ENCODE measurements at places on chromosomes 1 and 21. TPM values are rescaled to one million over a fixed set of nuclear protein-coding genes. Genes with fewer than 3 reads are reported as not detected.
A peak's percentile ranks its signal among the peaks of the same experiment; 100 is the strongest.

GRCh38 chr1:79386730-79387129 lies 380.2 kb upstream of the ADGRL4 start:
- no peak for DNase-seq

- peak; percentile 55 for DNase-seq
These were observed 32.4 kb downstream of the KANK4 start for GRCh38 chr1:62286786-62287224.

DNA sequence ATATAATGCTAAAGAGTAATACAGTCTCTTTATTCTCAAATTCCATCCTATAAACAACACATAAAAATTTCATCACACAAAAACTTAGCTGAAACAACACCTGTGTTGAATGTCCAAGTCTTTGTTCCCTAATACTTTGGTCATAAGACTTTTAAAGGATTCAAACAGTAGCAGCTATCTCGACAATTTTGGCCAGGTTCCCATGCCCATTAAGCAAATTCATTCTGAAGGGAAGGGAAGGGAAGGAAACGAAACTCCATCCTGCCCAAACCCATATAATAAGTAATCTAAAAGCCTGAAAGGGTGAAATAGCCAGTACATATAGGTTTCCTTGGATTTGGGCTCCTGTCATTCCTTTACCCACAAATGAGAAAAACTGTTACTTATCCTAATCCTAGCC lies 7.5 kb downstream of the IVNS1ABP start:
- no peak for DNase-seq

Gene NEGR1
- 2.0 TPM for total RNA-seq

Gene CCDC30
- total RNA-seq = 1.8 TPM

DNA sequence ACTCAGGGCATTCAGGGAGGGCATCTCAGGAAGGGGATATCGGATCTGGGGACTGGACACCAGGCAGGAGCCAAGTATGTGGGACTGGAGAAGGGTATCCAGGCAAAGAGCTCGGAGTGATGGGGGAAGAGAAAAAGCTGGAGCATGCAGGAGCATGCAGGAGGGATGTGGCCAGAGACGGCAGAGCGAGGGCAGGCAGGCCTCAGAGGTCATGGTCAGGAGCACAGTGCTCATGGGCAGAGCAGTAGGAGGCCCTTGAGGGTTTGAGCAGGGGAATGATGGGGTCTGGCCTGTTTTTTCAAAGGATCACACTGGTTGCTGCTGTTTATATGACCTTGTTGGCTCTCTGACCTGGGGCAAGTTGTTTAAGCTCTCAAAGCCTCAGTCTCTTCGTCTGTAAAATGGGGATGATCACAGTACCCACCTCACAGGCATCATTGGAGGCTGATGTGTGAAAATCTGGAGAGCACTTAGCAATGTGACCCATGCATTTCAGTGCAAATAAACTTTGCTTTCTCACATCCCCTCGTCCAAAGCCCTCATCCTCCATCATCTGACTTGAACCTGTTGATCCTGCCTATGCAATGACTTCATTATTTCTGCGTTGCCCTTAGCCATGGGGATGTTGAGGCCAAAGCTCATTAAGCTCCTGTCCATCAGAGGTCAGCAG lies 273.1 kb downstream of the MATN1 start:
- DNase-seq = no peak

- no peak for DNase-seq
These were observed at the start of gene RNF187 for GRCh38 chr1:228487336-228488124. RNF187 (plus strand) TSS chr1:228487382.

Gene URB2
- total RNA-seq = 15.4 TPM

All from mammary epithelial cell (primary cell).